NCI-H1436 treated with DMSO at 0.1 percent for 48 hours (cell line): ENCODE measurements at places on chromosomes 7 and 10.

DNA sequence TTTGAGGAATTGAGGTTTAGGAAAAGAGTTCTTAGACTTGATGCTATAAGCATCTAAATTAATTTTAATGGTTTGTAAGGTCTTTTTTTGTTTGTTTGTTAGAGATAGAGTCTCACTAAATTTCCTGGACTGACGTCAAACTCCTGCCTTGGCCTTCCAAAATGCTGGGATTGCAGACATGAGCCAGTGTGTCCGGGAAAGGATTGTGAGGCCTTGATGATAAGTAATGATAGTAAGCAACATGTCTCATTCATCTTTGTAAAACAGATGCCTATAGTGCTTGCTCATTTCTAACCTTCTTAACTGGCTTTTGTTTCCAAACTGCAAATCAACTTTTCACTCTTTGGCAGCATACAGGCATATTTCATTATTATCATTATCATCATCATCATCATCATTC is 176.0 kb upstream of the KCND2 start:
- DNase-seq, result no peak

- no peak for DNase-seq
Observed at GRCh38 chr10:112579578-112579977, 132.6 kb downstream of the VTI1A start.

DNA sequence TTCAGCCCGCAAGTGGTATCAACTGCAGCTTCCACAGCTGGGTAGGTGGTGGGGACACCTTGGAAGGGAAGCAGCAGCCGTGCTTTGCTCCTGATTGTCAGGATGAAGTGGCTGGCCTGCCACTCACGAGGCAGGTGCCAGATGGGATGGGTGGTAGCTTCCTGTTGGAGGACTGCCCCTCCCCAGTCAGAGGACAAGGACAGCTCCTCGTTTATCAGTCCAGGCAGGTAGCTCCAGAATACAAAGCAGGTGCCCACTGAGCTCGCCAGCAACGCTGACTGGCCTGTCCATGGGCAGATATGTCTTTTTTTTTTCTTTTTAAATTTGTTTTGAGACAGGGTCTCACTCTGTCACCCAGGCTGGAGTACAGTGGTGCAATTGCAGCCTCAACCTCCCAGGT is 431.3 kb downstream of the GALNT17 start:
- DNase-seq, result no peak

DNA sequence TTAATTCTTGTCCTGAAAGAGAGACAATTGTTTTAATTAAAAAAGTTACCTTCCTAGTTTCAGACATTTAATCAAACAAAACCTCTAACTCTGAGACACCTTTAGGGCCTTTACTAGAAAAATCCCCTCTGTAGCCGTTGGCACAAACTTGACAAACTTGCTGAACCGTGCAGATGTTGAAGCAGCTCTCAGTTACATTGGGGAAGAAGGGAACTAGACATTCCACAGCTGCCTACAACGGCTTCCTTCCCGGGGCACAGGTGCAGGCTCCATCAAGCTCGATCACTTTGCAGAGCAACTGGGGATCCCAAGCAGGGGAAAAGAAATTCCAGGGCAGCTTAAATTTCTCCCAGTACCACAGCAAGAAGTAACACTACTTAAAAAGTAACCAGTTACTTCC is 141.3 kb downstream of the SKAP2 start:
- no peak for DNase-seq

GRCh38 chr10:88237896-88238614 is 345.1 kb downstream of the RNLS start:
- no peak for DNase-seq

- DNase-seq, result no peak
Observed at GRCh38 chr7:31028417-31028992, 23.6 kb upstream of the ADCYAP1R1 start.
